ENCODE measurements at places on chromosomes 6 and 20. TPM values are rescaled to one million over a fixed set of nuclear protein-coding genes. Genes with fewer than 3 reads are reported as not detected.
A peak's percentile ranks its signal among the peaks of the same experiment; 100 is the strongest.

Gene EYA2
- 2.4 TPM for polyA plus RNA-seq

Gene C6orf132
- 3.2 TPM for polyA plus RNA-seq

Gene DPPA5
- polyA plus RNA-seq: not detected

Gene CST7
- polyA plus RNA-seq: 1.6 TPM

Gene CPNE5
- 6.8 TPM for polyA plus RNA-seq

Gene TAAR8
- polyA plus RNA-seq: not detected

Gene LY86
- polyA plus RNA-seq: 3.8 TPM

Gene CLVS2
- 0.10 TPM for polyA plus RNA-seq

DNA sequence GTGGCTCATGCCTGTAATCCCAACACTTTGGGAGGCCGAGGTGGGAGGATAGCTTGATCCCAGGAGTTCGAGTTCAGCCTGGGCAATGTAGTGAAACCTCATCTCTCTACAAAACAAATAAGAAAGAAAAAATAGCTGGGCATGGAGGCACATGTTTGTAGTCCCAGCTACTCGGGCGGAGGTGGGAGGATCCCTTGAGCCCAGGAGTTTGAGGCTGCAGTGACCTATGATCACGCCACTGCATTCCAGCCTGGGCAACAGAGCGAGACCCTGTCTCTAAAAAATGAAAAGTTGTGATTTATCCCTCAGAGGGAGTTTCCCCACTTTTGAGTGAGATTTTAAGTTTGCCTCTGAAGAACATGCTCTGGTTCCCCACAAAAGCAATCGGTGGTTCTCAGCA, 17.4 kb upstream of the BMP7 start:
- DNase-seq: no peak

- DNase-seq: no peak
Measured at GRCh38 chr6:125953502-125953875, 3.1 kb upstream of the HINT3 start.

DNA sequence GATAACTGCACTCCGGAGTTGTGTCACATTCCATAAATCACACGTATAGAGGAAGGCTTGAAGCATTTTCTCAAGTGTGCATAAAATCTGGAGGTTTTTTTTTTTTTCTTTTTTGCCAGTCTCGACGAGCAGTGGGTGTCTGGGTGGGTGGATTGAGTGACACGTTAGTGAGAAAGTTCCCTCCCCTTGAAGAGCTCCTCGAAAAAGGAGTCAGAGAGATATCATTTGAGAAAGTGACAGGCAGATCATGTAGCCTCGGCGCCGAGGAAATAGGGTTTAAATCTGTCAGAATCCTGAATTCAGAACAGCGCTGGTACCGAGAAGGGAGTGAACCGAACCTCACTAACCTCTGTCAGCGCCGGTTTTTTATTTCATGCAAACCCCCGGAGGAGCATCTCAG, 269.5 kb upstream of the ARID1B start:
- no peak for DNase-seq

DNA sequence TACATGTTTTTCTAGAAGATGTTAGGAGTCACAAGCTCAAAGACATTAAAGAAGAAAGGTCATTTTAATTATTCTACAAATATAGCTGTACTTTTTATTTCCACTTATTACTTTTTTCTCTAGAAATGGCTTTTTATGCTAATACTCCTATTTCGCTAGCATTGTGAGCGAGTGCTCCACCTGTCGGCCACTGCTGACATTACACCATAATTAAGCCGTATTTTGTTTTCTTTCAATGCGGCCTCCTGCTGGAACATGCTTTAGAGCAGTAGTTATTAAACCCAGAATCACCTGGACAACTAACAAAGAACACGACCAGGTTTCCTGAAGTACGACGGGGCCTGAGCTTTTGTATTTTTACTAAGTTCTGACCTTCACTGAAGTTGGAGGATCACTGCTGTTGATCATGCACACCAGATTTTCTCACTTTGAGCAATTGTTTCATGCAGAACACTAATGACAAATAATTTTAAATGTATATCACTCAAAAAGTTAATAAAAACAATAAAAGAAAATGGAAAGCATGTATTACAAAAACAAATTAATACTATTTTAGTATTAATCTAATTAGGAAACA, 74.1 kb upstream of the PAK5 start:
- DNase-seq: peak; percentile 32

DNA sequence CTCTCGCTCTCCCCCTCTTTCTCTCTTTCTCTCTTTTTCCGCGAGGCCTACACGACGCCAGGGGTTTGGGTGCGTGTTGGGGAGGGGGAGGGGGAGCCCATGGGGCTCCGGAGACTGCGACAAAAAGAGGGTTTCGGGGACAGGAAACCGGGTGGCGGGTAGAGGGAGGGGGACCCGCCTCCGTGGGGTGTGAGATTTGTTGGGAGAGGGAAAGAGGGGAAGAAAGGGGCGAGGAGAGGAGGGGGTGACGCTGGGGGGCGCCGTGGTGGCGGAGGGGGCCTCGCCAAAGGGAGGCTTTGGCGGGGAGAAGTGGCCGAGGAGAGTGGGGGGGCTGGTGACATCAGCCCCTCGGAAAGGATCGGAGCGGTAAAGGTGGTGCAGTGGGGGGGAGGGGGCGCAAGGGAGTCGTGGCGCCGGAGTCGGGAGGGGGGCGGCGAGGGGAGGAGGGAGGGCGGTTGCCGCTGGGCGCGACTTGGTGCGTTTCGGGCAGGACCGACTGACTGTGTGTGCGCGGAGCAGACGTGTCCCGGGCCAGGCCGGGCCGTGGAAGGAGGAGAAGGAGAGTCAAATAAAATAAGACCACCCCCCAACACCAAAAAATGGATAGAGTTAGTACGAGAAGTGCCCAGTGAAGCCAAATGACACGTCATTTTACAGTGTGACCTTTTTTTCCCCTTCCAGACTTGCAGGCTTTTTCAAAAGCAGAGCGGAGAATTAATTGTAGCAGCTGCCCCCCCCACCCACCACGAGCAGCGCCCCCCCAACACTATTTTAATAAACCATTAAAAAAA, 39.8 kb downstream of the GNAS start:
- peak; percentile 81 for DNase-seq

DNA sequence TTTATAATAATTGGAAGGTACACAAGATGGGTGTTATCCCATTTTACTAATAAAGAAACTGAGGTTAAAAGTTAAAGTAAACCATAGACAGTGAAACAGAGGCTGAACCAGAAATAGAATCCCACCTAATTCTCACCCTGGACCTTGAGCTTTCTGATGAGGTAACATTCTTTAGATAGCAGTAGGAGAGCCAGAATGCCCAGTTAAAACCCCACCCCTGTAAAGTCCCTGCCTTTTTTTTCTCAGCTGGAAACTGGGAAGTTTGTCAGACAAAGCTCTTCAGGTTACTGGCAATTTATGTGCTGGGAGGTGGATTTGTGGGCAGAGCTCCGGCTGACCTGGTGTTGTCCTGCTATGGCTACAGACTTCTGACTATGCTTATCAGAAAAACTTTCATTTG, 1.9 kb upstream of the MCHR2 start:
- no peak for DNase-seq

DNA sequence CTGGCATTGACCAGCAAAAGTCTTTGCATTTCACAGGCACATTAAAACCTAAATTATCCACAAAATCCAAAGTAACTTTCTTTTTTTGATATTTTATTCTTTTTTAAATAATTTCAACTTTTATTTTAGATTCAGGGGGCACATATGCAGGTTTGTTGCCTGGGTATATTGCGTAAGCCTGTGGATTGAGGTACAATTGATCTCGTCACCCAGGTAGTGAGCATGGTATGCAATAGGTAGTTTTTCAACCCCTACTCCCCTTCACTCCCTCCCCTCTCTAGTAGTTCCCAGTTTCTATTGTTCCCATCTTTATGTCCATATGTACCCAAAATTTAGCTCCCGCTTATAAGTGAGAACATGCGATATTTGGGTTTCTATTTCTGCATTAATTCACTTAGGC, 97.6 kb downstream of the CEP57L1 start:
- DNase-seq: no peak

DNA sequence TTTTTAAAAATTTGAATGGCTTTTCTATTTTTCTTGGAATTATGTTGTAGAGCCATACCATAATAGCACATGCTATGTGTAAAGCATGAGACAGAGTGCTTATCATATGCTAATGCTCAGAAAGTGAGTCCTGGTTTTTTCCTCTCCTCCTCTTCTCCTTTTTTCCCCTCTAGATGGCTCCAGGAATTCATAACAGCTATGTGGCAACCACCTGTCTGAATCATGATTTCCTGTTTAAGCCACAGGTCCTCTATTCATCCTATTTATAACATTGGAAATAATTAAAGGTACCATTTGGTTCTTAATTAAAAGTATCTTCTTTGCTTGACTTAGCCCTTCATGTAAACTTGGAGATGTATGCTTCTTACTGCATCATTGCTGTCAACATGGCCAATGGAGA, 260.0 kb upstream of the MAP3K7 start:
- DNase-seq: no peak

DNA sequence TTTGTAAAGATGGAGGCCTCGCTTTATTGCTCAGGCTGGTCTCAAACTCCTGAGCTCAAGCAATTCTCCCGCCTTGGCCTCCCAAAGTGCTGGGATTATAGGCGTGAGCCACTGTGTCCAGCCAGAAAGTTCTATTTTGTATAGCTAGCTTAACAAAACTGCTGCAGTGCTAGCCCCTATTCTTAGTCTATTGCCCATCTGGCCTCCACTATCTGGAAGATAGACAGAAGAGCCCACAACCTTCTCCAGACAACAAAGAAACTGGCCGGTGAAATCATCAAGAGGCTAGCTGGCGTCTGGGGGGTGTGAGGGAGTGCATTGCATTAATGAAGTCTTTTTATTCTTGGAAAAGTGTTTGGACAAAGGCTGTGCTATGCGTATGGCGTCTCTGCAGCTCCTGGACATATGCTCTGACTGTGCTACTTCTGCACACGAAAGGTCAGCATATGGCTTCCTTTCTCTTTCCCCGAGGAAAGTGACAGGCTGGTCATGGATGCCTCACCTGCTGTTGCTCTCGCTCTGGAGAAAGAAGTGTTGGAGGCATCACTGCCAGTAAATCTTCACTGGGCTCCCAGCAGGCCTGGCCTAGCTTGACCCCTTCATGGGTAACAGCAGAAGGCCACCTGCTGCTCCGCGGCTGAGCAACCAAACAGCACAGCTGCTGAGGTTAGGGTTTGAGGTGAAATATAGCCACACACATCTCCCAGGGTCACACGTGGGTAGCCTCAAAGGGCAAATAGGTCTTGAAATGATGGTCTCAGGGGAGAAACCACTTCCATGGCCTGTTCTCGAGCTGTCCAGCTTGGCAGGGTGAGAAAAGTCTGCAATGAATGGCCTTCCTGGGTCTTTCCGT, 95.1 kb upstream of the IYD start:
- no peak for DNase-seq

DNA sequence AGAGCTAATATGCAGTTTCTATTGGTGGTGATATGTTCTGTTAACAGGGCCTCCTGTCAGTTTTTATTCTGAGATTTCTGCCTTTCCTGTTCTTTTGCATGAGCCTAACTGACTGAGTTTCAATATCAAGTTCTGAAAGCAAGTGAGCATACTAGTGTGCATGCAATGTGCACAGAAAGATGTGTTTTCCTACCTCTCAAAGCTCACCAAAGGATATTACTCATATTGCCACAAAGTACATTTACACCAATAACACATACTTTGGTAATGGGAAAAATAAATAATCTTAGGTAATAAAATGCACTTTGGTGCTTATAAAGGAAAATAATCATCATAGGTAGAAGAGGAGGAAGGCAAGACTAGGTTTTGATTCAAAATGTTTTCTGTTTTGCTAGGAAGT, 195.0 kb downstream of the KHDC1L start:
- DNase-seq: no peak

DNA sequence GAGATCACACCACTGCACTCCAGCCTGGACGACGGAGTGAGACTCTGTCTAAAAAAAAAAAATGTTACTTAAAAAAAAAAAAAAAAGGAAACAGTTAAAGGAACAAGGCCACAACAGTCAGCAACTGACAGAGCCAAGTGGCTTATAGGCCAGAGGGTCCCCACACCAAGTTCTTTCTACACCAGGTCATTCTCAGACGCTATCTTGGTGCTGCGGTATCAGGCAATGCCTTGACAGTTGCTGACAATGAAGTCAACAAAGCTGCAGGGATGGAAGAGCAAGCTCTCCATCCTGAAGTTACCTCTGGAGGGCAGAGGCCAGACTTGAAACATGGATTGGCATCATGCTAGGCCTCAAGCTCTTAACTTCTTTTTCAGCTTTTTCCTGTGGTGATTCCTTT, 31.9 kb downstream of the COMMD7 start:
- no peak for DNase-seq

- no peak for DNase-seq
Measured at GRCh38 chr6:109308018-109308492, 74.2 kb downstream of the CD164 start.
